NT2/D1 (cell line): ENCODE measurements at places on chromosomes 4 and X.

DNA sequence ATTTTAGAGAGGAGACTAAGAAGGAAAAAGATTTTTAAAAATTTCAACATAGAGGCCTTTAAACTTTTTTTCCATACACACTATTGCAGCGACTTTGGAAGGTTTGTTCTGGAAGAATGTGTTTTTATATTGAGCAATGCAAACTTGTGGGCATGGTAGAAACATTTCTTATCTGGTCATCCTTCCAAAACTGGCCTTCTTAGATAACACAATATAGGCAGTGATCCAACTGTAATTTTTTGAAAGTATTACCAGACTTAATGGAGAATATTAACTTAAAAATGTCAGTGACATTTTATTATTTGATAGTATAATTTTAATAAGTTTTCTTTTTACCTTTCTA is 25.6 kb downstream of the FHDC1 start:
- no peak for DNase-seq

DNA sequence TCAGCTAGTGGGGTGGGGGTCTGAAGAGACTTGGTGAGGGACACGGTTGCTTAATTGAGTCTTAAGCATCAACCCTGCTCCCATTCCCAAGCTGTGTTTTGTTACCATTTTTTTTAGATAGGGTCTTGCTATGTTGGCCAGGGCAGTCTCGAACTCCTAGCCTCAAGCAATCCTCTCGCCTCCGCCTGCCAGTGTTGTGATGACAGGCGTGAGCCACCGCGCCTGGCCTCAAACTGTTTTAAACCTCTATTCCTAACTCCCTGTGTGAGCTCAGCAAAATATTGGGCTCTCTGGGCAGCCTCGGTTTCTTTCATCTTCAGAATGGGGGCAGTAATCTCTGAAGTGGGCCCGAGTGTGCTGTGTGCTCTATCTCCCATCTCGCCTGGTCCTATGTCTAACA is 26.3 kb upstream of the BCORL1 start:
- DNase-seq = no peak

GRCh38 chr4:155809835-155810234 is 51.0 kb downstream of the GUCY1B1 start:
- peak; percentile 49 for DNase-seq

- DNase-seq = no peak
Observed at GRCh38 chr4:57661517-57662090, 551.4 kb upstream of the IGFBP7 start.
